ENCODE measurements at places on chromosomes 3 and 15. TPM values are rescaled to one million over a fixed set of nuclear protein-coding genes. Genes with fewer than 3 reads are reported as not detected.

- peak overlapping the region; percentile 39 for H3K4me3 ChIP-seq
- DNase-seq, result no peak
- H3K36me3 ChIP-seq, result no peaks in the 10 kb centered on the region
- peaks cover 13% of the 10 kb centered on the region for H3K4me1 ChIP-seq
- H3K27me3 ChIP-seq, result no peaks in the 10 kb centered on the region
Observed at GRCh38 chr3:124592658-124593441, 137.4 kb upstream of the UMPS start.

GRCh38 chr3:131847966-131848510 lies 186.8 kb downstream of the CPNE4 start:
- no peaks in the 10 kb centered on the region for H3K4me1 ChIP-seq
- no peak overlapping the region for H3K4me3 ChIP-seq
- no peak for DNase-seq
- peaks cover 28% of the 10 kb centered on the region for H3K27me3 ChIP-seq

- H3K4me3 ChIP-seq, result no peak overlapping the region
- H3K36me3 ChIP-seq, result peaks cover 2% of the 10 kb centered on the region
- H3K4me1 ChIP-seq, result no peaks in the 10 kb centered on the region
- no peak overlapping the region for H3K27ac ChIP-seq
- DNase-seq, result no peak
Observed at GRCh38 chr3:42371776-42372175, 38.6 kb downstream of the LYZL4 start.

P2RY12 gene
- 19.8 TPM for total RNA-seq

PP2D1 gene
- not detected for total RNA-seq

- peaks cover 19% of the 10 kb centered on the region for H3K27me3 ChIP-seq
- H3K36me3 ChIP-seq, result peaks cover 4% of the 10 kb centered on the region
- no peak for DNase-seq
- H3K27ac ChIP-seq, result no peak overlapping the region
- H3K4me3 ChIP-seq, result no peak overlapping the region
Observed at GRCh38 chr15:40354408-40355171, 3.4 kb upstream of the DISP2 start.
